Activated CD8-positive, alpha-beta memory T cell treated with anti-CD3 and anti-CD28 coated beads for 1 hour (primary cell): ENCODE measurements at places on chromosomes 4 and X.

GRCh38 chr4:166014411-166014810 lies 141.4 kb downstream of the TLL1 start:
- no peak for DNase-seq

GRCh38 chrX:137479386-137479785 lies 86.5 kb upstream of the ZIC3 start:
- DNase-seq = no peak

- no peak for DNase-seq
Measured at GRCh38 chr4:17489721-17490120, 22.2 kb downstream of the QDPR start.

- DNase-seq = no peak
Measured at GRCh38 chr4:167088115-167088514, 146.2 kb downstream of the SPOCK3 start.

GRCh38 chrX:1941321-1941720 lies 326.5 kb downstream of the ASMT start:
- no peak for DNase-seq

GRCh38 chr4:7938266-7938608 lies 1.4 kb downstream of the AFAP1 start:
- DNase-seq = no peak

DNA sequence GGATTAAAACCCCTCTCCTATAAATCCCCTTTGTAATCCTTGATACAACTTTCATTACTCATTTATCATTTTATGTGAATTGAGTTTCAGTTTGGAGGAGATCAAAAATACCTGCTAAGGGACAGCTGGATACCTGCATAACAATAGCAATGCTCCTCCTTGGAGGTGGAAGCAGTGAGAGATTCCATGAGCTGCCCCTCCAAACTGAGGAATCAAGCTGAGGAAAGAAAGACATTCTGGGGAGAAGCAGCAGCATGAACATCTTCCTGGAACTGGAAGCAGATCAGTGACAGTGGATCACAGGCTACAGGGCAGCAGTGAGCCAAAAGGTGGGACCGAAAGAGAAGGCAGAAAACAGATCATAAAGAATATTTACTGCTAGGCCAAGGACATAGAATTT lies 199.8 kb upstream of the CNKSR2 start:
- DNase-seq = no peak

DNA sequence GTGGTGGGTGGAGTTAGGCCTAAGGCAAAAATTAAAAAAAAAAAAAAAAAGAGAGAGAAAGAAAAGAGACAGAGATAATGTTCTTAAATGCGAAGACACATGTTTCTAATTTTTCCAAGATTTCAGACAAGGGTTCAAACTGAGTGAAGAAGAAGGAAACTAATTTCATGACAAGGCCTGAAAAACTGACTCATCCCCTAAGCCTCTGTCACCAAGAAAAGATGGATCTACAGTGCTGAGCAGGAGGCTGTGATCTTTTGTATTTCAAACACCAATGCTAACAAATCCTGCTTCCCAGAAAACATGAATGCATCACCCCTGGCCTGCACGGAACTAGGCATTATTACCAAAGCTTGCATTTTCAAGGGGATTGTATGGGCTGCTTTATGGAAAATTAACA lies 75.3 kb downstream of the PPARGC1A start:
- DNase-seq = no peak

DNA sequence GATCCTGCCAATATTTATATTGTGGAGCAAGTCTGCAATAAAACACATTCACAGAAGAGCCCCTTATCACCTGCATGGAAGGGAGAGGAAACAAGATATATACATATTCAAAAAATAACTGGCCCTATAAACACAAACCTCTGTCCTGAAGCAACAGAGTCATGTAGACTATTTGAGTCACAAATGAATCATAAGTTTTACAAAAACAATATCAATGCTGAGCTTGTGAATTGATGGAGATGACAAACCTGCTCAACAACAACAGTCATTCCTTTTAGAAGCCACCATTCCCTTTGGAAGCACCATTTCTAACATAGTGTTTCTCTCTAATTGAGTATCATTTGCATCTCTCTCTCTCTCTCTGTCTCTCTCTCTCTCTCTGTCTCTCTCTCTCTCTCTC lies 313.9 kb downstream of the MID1IP1 start:
- no peak for DNase-seq
